Psoas muscle (tissue), 8 donors: ENCODE measurements at places on chromosomes 2 and 18. TPM values are rescaled to one million over a fixed set of nuclear protein-coding genes. Genes with fewer than 3 reads are reported as not detected.
A peak's percentile ranks its signal among the peaks of the same experiment; 100 is the strongest.

The PRKAG3 gene
- total RNA-seq, result 70.2 TPM

The SGPP2 gene
- total RNA-seq, result 0.19 TPM

The AQP12A gene
- not detected for total RNA-seq

The RAMP1 gene
- total RNA-seq, result 90.4 TPM

The FAM124B gene
- total RNA-seq, result 2.0 TPM

The NEU2 gene
- not detected for total RNA-seq

DNA sequence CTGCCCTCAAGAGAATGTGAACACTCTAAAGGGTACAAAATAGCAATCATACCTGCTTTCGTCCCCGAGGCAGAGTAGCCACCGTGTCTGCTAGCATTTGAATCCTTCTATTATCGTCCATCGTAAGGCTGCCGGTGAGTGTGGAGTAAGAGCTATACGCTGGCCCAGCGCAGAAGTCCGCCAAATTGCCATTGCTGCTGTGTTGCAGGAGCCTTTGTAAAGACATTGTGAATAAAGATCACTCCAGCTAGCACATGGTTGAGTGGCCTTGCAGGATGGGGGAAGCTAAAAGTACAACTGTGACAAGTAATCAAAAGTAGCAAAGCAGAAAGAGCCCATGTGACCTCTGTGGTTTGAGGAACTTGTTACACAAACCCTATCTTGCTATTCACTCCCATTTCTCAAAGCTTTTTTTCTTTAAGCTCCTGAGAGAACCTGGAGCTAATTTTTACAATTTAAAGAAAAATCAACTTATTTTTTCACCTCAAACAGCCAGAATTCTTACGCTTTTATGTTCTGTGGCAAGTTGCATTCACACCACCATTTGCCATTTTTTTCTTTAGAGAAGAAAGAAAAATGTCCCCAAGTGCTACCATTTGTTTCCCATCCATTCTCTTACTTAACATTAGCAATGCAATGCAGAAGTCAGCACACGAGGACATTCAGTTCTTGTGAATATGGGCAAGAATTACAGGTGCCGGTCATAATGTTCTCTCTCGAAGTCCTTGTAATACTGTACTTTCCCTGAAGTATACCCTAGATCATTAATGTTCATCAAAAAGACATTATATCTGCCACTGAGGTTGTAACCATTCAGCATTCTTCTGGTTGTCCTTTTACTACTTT lies at the start of gene CYTIP:
TSS of gene CYTIP (minus strand) at position 295 of the 846 bp plus-strand sequence. CDS start at position 226, 69 bp downstream.
- no peak for DNase-seq

- no peak for DNase-seq
Measured at GRCh38 chr2:192010073-192010472, 163.2 kb upstream of the CAVIN2 start.

GRCh38 chr18:34352385-34353163 lies 127.9 kb upstream of the NOL4 start:
- no peak for DNase-seq

- DNase-seq, result no peak
Measured at GRCh38 chr2:220949466-220949865, 622.6 kb downstream of the EPHA4 start.

DNA sequence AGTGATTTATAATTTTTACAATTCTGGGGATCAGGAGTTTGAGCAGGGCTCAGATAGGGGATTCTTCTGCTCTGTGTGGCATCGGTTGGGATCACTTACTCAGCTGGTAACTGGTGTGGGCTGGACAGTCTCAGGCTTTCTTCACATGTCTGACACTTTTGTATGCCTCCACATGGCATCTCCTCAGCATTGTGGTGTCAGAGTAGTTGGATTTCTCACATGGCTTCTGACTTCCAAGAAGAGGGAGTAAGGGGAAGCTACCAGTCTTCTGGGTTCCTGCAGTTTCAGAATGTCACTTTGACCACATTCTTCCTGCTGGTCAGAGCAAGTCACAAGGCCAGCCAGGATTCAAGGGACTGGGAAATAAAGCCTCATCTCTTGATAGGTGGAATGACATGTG lies 55.6 kb downstream of the NCOA1 start:
- no peak for DNase-seq

- no peak for DNase-seq
Measured at GRCh38 chr18:31209041-31209440, 46.4 kb upstream of the DSC1 start.

GRCh38 chr2:54632733-54633692 lies 90.4 kb upstream of the EML6 start:
- DNase-seq, result peak; percentile 43

DNA sequence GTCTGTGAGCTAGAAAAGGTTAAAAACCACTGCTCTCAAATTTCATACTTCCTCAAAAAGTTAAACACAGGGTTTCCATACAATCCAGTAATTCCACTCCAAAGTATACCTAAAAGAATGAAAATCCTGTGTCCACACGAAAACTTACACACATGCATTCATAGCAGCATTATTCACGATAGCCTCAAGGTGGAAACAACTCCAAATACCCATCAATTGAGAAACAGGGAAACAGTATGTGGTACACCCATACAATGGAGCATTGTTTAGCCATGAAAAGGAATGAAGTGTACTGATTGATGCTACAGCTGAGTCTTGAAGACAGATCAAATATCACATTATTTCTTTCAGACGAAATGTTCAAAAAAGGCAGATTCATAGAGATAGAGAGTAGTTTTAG lies 36.7 kb downstream of the UXS1 start:
- DNase-seq, result no peak

GRCh38 chr2:113157118-113157896 lies 16.5 kb upstream of the PSD4 start:
- DNase-seq, result no peak

- DNase-seq, result no peak
Measured at GRCh38 chr2:216653093-216653799, 20.0 kb downstream of the IGFBP2 start.

GRCh38 chr2:166239548-166239947 lies 111.7 kb upstream of the SCN1A start:
- DNase-seq, result no peak

DNA sequence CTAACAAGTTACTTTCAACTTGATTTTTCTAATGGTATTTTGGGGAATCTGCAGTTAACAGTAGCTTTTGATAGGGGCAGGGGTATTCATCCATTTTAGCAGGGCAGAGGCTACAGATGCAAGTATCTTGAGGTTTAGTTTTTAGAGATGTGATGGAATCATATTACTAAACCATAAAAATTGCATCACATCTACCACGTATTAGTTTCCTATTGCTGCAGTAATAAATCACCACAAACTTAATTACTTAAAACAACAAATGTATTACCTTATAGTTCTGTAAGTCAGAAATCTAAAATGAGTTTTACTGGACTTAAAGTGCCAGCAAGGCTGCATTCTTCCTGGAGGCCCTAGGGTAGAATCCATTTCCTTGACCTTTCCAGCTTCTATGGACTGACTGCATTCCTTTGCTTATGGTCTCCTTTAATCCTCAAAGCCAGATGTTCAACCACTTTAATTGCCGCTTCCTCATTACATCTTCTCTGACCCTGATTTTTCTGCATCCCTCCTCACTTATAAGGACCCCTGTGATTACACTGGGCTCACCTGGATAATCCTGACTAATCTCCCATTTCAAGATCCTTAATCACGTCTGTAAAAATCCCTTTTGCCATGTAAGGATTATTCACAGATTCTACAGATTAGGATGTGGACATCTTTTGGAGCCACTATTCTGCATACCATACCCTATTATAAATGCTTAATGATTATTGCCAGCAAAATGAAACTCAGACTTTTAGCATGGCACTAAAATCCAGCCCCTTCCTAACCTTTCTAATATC lies 21.9 kb upstream of the EXOC6B start:
- no peak for DNase-seq

DNA sequence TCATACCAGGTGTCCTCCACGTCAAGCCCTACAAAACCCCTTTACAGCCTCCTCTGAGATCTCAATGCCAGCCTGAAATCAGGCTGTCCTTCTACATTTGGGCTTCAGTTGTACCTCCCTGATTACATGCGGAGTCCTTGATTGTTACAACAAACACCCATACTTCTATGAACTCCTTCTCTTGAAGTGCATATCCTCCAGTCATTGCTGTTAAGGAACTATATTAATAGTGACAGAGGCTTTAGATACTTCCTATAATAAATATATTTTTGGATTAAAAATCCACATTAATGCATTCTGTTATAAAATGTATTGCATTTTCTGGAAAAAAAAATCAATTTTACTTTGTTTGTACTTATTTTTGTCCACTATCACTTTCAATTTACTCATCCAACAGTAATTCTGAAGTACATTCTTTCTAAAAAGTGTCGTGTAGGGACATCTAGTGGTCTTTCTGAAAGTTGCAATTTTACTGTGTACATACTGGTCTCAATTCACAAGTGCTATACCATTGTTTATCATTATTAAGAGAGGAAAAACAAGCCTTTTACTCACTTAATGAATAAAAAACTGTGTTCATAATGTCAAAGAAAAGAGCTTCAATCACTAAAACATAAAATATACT lies 316.4 kb downstream of the DSEL start:
- no peak for DNase-seq

GRCh38 chr2:46333912-46334311 lies 36.7 kb downstream of the EPAS1 start:
- DNase-seq, result no peak

GRCh38 chr18:46411867-46412690 lies 244.9 kb downstream of the LOXHD1 start:
- DNase-seq, result peak; percentile 58

DNA sequence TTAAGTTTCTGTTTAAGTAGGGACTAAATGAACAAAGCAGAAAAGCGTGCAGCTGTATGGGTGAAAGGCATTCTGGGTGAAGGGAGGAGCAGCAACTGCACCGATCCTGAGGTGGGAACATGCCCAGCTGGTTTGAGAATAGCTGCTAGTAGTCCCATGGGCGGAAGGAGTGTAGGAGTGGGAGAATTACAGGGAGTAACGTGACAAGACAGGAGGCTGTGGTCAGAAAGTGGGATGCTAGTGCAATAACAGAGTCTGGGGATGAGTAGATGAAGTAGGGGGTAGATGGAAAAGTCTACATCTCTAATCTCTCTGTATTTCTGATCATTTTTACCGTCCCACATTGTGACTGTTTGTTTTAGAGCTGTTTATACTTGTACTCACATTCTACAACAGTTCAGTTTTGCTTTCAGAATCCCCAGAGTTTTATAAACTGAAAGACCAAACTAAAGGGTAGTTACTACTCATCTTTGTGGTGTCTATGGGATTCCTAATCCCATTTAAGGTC lies 118.9 kb downstream of the LCLAT1 start:
- peak; percentile 15 for DNase-seq

- no peak for DNase-seq
Measured at GRCh38 chr18:47585914-47586313, 334.5 kb upstream of the SKOR2 start.

DNA sequence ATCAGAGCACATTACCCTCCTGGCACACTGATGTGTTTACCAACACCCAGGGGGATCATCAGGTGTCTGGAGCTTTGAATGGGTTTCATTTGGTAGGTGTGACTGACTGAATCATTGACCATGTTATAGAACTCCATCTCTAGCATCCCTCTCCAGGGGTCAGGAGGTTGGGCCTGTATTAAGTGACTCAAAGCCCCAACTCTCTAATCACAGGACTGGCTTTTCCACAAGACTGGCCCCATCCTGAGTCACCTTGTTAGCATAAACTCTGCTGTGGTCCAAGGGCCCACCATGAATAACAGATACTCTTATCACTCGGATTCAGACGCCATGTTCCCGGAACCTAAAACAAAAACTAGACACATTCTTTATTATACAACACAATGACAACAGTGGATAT lies 125.9 kb upstream of the NDUFV2 start:
- DNase-seq, result no peak

DNA sequence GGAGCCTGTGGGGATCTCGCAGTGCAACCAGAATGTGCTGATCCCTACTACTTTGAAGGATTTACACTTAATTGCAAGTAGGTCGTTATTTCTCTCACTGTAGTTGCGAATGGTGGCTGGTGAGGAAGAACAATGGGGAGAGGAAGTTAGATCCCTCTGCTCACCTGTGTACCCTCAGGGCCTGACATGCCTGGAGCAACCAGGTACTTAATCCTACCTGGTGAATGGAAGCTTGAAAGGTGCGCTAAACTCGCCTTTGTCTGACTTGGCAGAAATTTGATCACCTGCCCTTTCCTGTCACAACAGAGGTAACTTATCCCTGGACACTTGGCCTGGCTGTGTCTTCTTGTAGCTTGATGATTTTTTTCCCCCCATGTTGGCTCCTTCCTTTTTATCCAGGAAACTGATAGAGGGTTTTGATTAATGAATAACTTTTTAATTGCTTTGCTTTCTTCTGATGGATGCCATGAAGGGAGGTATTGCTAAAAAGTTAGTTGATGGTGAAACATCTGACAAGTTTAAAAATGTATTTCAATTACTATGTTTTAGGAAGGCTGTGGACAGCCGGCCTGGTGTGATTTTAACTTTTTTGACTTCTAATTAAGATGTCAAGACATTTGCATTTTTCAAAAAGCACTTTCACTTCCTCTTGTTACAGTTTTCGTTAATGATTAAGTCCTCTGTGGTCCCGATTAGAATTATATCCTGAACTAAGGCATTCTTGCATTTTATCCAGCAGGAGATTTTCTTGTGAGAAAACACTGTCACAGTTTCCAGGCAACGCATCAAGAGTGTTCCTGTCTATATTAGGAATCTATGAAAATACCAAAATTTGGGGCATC lies 9.2 kb downstream of the SGPP2 start:
- no peak for DNase-seq
